ENCODE measurements at places on chromosomes 2 and 18. TPM values are rescaled to one million over a fixed set of nuclear protein-coding genes. Genes with fewer than 3 reads are reported as not detected.
A peak's percentile ranks its signal among the peaks of the same experiment; 100 is the strongest.

Gene SP100
- not detected for total RNA-seq

Gene POTEI
- 2.4 TPM for total RNA-seq

Gene KHK
- total RNA-seq = 9.0 TPM

Gene ALK
- total RNA-seq = 0.88 TPM

Gene ZAP70
- total RNA-seq = 2.7 TPM

GRCh38 chr18:1227025-1227424 lies 322.4 kb downstream of the ADCYAP1 start:
- DNase-seq = no peak
- H3K27ac ChIP-seq = no peak overlapping the region
- H3K4me3 ChIP-seq = no peak overlapping the region

GRCh38 chr2:234981197-234982095 lies 29.6 kb downstream of the SH3BP4 start:
- peak; percentile 90 for DNase-seq
- peak overlapping the region; percentile 98 for H3K27ac ChIP-seq
- H3K4me1 ChIP-seq = peaks cover 41% of the 10 kb centered on the region
- H3K4me3 ChIP-seq = no peak overlapping the region

GRCh38 chr2:176613323-176613987 lies 344.2 kb downstream of the MTX2 start:
- H3K4me1 ChIP-seq = no peaks in the 10 kb centered on the region
- no peak overlapping the region for H3K4me3 ChIP-seq
- no peaks in the 10 kb centered on the region for H3K36me3 ChIP-seq
- H3K27me3 ChIP-seq = no peaks in the 10 kb centered on the region
- no peak for DNase-seq
- no peak overlapping the region for H3K27ac ChIP-seq

GRCh38 chr18:24181806-24182205 lies 42.9 kb downstream of the CABYR start:
- no peaks in the 10 kb centered on the region for H3K36me3 ChIP-seq
- no peak for DNase-seq
- H3K4me1 ChIP-seq = no peaks in the 10 kb centered on the region
- H3K27me3 ChIP-seq = no peaks in the 10 kb centered on the region

- no peak for DNase-seq
- no peaks in the 10 kb centered on the region for H3K36me3 ChIP-seq
Measured at GRCh38 chr18:26780520-26781325, 84.8 kb downstream of the AQP4 start.

DNA sequence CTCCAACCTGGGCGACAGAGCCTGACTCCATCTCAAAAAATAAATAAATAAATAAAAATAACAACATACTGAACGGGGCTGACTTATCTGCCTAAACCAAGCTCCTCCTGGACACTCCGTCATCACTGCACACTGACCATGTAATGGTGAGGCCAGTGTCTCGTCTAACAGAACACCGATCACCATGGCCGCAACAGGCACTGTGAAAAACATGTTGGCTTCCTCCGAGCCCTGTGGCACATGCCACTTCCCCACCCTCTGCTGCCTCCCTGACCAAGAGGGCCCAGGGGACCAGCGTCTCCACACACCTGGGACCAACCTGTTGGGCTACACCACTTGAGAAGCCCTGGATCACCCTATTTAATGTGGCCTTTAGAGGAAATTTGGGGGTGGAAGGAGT lies 33.9 kb downstream of the ZNF516 start:
- H3K4me3 ChIP-seq = no peak overlapping the region
- no peaks in the 10 kb centered on the region for H3K27me3 ChIP-seq
- DNase-seq = no peak
- H3K4me1 ChIP-seq = peaks cover 20% of the 10 kb centered on the region
- no peak overlapping the region for H3K27ac ChIP-seq

GRCh38 chr2:120231564-120231973 lies 8.4 kb upstream of the TMEM185B start:
- no peaks in the 10 kb centered on the region for H3K27me3 ChIP-seq
- peaks cover 7% of the 10 kb centered on the region for H3K4me1 ChIP-seq
- no peak overlapping the region for H3K4me3 ChIP-seq
- no peaks in the 10 kb centered on the region for H3K36me3 ChIP-seq
- DNase-seq = no peak

GRCh38 chr18:69784815-69785214 lies 162.9 kb downstream of the CD226 start:
- H3K27me3 ChIP-seq = no peaks in the 10 kb centered on the region
- H3K36me3 ChIP-seq = no peaks in the 10 kb centered on the region
- no peaks in the 10 kb centered on the region for H3K4me1 ChIP-seq
- H3K4me3 ChIP-seq = no peak overlapping the region
- DNase-seq = no peak
- H3K27ac ChIP-seq = no peak overlapping the region

GRCh38 chr2:135078417-135078816 lies 26.3 kb downstream of the RAB3GAP1 start:
- H3K27ac ChIP-seq = no peak overlapping the region
- no peaks in the 10 kb centered on the region for H3K36me3 ChIP-seq
- no peak for DNase-seq
- no peak overlapping the region for H3K4me3 ChIP-seq
